NCI-H446 (cell line): ENCODE measurements at places on chromosomes 12 and 14.

DNA sequence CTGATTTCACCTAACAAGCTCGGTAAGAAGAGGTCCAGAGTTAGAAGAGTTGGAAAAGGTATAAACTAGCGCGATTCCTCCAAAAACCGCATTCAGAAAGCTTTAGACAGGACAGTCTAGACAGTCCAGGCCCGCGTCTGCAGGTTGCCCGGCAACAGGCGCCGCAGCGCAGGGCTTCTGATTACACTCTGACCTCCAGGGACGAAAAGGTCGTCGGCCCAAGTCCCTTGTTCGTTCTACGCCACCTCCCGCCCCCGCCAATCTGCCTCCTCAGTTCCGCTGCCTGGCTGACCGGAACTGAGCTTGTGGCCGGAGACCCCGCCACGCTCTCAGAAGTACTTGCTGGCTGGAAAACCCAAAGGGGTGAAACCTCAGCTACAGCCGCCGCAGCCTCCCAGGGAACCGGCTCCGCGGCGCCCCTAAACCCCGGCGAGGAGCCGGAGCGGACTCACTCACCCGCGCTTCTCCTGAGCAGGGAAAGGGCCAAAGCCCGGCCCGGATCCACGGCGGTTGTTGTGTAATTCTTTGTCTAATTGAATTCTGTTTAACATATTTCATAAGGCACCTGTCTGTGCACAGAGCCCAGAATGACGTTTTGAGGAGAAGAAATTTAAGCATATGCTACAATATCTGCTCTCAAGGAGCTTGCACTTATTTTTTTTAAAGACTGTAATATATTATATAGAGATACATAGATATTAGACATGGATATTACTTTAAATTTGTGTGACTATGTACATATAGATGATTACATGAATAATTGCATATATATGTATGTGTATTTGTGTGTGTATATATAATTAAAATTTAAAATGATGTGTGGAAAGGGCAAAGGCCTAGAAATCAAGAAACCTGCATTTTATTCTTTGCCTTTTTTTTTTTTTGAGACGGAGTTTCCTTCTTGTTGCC is at the start of gene CAPS2:
TSS of gene CAPS2 (minus strand) at position 407 of the 909 bp plus-strand sequence. CDS start 3,826 bp downstream, outside the sequence.
- DNase-seq = peak; percentile 87

- DNase-seq = no peak
These were observed 5.3 kb downstream of the TMEM253 start for GRCh38 chr14:21106176-21106497.

DNA sequence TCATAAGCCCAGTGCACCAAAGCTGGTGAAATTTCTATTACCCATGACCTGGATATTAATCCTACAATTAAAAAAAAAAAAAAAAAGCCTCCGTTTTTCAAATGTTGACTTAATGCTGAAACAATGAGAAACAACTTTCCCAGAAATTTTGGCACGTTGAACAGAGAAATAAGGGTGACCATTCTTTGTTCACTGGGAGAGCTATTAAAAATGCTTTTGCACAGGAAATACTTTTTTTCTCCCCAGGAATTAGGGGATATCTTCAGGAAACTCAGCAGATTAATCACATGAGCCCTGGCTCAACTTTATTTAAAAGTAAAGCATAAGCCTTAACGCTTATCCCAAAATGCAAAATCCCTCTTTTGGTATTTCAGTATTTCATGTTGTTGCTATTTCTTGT is 54.8 kb upstream of the FLRT2 start:
- DNase-seq = no peak

DNA sequence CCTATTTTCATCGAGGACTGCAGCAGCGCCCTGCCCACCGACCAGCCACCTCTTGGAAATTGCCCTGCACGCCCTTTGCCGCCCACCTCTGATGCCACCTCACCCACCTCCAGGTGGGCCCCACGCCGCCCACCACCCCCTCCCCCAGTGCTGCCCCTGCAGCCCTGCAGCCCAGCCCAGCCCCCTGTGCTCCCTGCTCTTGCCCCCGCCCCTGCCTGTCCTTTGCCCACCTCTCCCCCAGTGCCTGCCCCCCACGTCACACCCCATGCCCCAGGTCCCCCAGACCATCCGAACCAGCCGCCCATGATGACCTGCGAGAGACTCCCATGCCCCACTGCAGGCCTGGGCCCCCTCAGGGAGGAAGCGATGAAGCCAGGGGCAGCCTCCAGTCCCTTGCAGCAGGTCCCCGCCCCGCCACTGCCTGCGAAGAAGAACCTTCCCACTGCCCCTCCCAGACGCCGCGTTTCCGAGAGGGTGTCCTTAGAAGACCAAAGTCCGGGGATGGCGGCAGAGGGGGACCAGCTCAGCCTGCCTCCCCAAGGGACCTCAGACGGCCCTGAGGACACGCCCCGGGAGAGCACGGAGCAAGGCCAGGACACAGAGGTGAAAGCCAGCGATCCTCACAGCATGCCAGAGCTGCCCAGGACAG is 96.5 kb downstream of the LGMN start:
- no peak for DNase-seq

GRCh38 chr12:117333331-117333881 is 28.0 kb downstream of the NOS1 start:
- no peak for DNase-seq

DNA sequence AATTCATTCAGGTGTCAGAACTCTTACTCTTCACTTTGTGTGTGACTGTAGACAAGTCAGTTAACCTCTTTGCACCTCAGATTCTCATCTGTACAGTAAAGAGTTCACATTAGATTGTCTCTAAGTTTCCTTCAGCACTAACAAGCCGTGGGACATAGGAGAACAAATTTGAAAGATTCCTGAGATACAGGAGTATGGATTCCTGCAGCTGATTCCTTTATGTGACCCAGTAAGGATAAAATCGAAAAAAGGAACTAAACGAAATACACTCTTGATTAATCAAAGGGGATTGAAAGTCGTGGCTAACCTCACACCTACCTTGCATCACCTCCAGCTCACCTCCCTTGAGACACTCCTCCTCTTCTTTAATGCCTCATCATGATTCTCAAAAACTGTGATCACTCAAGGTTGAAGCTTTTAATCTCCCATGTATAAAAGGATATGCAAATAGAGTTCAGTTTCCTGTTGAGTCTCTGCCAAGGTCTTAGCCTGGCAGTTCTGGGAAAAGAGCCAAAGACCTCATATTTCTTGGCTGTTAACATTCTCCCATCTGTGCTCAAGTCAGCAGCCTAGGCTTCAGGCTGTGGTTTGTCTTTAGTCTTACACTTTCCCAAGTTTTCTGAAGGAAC is 156.6 kb downstream of the DAD1 start:
- DNase-seq = peak; percentile 99

DNA sequence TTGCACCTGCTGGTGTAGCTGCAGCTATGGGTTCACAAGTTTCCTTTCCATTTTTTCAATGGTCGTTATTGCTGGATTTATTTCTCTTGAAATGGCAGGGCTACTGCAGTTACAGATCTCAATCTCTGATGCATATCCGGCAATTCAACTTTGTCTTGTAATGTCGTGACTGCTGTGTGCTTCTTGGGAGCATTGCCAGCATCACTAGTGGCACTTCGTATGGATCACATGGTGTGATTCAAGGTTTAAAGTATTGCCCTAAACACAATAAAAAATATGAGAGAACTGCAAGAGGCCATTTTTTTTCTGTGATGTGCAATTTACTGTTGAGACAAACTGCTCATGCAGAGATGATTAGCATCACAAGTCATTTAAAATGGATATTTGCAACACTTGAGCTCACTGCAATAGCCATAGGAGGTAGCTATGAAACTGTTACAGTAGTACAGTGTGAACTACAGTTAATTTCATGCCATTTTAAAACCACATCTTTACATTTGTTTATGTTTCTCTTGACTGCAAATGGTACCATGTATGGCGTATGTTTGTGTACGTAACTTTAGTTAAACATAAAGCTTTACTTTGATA is 217.4 kb upstream of the PDE3A start:
- DNase-seq = no peak

- no peak for DNase-seq
These were observed 94.4 kb downstream of the DAD1 start for GRCh38 chr14:22494486-22495135.

DNA sequence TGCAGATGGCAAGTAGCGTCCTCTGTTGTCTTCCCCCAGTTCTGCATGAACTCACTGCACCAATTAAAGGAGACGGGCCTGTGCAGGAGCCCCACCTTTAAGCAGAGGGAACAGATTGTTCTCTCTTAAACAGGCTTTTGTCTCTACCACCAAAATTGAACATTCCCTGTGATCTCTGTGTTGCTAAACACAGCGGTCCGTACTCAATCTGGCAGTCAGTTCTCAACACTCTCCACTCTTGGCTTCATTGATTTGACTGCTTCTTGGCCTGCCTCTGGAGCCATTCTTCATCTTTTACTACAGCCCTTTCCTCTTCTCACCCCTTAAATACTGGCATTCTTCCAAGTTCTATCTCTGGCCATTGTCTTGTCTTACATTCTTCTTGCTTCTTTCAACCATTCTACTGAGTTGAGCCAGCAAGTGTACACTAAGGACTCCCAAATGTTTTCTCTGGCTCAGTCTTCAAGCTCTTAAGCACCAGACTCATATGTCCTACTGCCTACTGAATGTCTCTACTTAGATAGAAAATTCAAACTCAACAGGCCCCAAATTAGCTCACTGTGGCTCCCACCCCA is 8.0 kb upstream of the NT5DC3 start:
- no peak for DNase-seq

GRCh38 chr12:120235369-120236323 is 29.9 kb downstream of the PXN start:
- no peak for DNase-seq

GRCh38 chr14:73936548-73936947 is 13.3 kb downstream of the FAM161B start:
- DNase-seq = no peak

DNA sequence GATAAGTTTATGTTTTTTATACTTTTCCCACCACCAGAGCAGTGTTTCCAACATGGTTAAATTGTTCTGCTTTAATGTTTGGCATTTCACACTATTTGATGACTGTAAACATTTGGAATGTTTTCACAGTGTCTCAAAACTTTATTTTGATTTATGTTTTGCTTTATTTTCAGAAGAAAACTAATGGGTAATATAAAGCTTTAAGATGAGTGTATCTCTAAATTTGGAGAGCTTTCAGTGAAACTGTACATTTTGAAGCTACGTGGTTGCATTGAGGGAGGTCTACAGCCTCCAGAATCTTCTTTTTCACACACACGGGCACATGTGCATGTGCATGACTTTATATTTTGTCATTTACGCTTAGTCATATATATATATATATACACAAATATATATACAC is 10.7 kb downstream of the BICD1 start:
- DNase-seq = no peak

DNA sequence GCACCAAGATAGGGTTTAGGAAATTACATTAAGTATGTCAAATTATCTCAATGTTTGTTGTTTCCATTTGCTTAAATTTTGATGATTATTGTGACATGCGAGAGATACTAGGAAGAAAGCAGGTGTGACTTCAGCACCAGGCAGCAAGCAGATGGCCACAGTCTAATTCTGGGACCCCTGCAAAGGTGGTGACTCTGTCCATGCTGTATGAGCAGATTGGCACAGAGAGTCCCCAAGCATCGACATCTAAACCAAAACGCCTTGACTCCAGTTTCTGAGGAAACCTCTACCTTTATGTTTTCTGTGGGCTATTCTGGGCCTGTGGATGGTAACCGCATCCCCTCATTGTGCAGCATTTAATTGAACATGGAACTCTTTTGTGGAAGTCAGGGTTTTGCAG is 670.1 kb upstream of the TMEM132C start:
- no peak for DNase-seq
